Stimulated activated CD4-positive, alpha-beta T cell treated with anti-CD3 and anti-CD28 coated beads, Interleukin-4, amount 100 ng/mL, for 1 hour (primary cell): ENCODE measurements at places on chromosomes 3 and 15.

- DNase-seq: no peak
Observed at GRCh38 chr15:70101459-70102113, 3.9 kb upstream of the TLE3 start.

DNA sequence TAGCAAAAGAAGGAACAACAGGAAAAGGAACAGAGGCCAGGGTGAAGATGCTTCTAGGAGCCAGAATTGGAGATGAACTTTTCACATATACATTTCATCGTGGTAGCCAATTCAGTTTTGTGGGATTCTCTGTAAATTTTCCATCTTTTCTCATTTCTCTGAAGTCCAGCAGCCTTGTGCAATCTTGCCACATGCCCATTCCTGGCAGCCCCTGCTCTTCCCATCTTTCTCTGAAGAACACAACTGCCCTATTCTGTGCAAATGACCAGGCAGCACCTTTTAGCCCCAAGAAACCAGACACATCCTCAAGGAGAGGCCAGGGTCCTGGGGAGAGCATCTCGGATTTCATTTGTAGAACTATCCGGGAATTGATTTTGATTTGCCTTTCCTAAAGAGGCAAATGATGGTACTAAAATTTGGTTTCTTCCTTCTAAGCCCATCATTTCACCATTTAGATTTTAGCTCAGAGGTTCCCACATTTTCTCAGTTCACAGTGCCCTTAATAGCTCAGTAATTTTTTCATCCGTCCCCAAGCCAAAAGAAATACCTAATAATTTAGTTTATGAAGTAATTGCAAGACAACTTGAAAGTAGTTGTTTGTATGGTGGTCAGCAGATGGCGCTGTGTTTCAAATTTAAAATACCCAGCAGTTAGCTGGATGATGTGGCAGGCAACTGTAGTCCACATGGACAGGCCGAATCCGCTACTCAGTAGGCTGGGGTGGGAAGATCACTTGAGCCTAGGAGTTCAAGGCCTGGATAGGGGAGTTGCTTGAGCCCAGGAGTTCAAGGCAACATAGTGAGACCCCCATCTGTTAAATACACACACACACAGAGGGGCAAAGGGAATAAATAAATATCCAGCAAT lies 61.3 kb upstream of the ACKR4 start:
- peak; percentile 41 for DNase-seq

- no peak for DNase-seq
Observed at GRCh38 chr15:82635798-82636197, 11.4 kb downstream of the CPEB1 start.

- DNase-seq: no peak
Observed at GRCh38 chr3:174147798-174148197, 711.3 kb upstream of the NAALADL2 start.
